ENCODE measurements at places on chromosomes 11 and 22.

- no peak for DNase-seq
Measured at GRCh38 chr22:45073064-45073463, 63.3 kb upstream of the PHF21B start.

GRCh38 chr11:21040630-21041029 is 371.2 kb downstream of the NELL1 start:
- DNase-seq = no peak

DNA sequence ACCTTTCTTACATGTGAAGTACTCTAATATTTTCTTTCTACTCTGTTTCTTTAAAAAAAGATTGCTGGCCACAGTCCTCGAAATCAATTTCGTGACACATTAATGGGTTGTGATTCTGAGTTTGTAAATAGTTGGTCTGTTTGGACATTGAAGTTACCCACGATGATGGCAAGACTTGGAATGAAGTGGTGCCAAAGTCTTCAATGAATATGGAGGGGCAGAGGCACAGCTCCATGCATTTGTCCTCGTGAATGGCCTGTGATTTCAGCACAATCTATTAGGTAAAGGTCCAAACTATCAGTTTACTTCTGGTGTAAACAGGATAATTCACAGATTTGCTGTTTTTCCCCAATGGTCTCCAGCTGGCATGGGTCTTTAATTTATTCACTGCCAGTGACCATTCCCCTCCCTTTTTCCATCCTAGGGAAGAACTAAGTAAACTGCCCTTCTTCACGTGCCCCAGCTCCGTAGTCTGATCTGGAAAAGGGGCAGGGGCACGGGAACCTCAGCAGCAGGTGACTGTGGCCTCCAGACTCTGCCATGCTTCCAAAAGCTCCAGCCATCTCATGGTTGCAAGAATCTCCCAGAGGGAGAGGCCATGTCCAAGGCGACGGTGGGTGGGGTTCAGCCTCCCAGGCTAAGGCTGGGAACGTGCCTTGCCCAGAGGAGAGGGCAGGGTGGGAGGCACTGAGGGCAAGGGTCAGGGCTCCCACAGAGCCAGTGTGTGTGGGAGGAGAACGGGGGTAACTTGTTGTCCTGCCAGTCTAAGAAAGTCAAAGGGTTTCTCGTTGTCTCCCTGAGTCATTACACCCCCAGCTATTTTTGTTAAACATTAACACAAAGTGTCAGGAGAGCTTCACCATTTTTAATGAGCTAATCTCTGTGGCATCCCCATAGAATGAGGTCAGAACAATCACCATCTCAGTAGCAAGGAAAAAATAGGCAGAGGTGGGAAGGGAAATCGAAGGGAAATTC is 16.9 kb upstream of the PEX26 start:
- DNase-seq = no peak

- no peak for DNase-seq
Measured at GRCh38 chr11:62545437-62546243, 966 bp downstream of the AHNAK start.

- no peak for DNase-seq
Measured at GRCh38 chr11:44782478-44782877, 55.7 kb downstream of the TSPAN18 start.

GRCh38 chr11:91295591-91295990 is 929.0 kb upstream of the FAT3 start:
- DNase-seq = no peak

GRCh38 chr22:17098379-17098819 is 13.6 kb downstream of the IL17RA start:
- DNase-seq = no peak

DNA sequence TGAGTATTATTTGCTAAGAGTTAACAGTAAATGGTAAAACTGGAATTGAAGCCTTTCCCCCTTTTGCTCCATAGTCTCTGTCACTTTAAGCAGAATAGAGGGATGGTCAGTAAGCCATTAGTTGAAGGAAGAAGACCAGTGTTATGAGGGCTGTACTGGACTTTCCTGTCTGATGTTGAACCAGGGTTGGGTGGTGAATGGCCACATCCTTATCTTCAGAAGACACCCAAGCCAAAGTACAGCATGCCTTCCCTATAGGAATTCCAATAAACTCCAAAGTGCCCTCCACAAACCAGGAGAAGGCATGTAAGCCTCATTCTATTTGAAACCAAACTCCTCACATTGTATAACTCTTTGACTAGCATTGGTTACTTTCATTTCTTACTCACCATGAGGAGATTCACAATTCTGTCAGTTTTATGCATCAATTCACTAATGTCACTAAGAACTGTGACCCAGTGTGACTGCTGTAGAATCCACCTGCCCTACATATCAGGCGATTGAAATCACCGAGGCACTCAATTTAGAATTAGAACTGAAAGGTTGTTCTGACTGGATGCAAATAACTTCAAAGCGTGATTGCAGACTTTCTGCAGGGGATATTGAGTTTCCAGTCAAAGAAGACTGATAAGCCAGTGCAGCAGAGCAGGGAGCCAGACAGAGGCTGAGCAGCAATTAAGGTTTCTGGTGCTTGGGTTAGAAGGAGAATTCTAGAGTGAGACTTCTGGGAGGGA is 107.1 kb upstream of the DDI1 start:
- DNase-seq = no peak

DNA sequence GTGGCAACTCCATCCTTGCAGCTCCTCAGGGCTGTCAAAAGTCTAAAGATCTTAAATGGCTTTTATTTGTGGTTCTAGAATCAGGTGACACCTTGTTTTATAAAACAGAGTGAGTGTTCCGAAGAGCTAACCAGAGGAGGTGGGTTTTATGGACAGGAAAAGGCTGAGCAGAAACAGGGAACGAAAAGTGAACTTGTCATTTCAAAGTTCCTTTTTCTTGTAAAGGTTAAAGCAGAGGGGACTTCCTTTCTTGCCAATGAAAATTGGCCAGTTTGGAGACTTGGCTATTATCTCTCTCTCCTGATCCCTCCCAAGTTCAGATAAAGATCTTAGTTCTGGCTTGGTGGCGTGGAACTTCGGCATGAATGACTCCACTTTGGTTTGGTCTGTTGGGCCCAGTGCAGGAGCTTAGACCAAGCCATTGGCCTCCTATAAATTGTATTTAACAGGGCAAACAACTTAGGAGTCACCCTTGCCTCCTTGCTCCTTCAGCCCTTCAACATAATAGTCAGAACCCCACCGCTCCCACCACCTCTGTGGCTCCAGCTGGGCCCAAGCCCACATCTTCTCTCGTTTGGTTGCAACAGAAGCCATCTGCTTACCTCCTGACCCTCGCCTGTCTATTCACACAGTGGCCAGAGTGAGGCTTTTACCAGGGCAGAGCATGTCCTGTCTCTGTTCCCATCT is 102.4 kb upstream of the THY1 start:
- DNase-seq = no peak

DNA sequence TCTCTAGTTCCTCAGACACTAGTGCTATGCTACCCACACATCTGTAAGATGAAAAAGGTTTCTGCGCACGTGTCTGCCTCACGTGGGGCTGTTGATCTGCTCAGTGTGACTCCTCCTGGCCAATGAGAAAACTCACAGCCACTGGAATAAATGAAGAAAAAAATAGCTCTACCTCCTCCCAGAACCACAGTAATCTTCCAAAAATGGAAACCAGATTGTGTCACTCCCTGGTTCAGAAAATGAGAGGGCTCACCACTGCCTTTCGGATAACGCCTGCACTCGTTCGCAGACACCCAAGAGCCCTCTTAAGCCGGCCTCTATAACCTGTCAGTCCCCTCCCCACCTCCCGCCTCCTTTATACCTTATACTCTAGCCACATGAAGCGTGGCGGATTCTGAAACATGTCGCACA is 5.1 kb downstream of the APBB1 start:
- no peak for DNase-seq

- no peak for DNase-seq
Measured at GRCh38 chr22:46755525-46755924, 6.9 kb upstream of the TBC1D22A start.

GRCh38 chr11:115652496-115652895 is 148.3 kb upstream of the CADM1 start:
- DNase-seq = no peak

DNA sequence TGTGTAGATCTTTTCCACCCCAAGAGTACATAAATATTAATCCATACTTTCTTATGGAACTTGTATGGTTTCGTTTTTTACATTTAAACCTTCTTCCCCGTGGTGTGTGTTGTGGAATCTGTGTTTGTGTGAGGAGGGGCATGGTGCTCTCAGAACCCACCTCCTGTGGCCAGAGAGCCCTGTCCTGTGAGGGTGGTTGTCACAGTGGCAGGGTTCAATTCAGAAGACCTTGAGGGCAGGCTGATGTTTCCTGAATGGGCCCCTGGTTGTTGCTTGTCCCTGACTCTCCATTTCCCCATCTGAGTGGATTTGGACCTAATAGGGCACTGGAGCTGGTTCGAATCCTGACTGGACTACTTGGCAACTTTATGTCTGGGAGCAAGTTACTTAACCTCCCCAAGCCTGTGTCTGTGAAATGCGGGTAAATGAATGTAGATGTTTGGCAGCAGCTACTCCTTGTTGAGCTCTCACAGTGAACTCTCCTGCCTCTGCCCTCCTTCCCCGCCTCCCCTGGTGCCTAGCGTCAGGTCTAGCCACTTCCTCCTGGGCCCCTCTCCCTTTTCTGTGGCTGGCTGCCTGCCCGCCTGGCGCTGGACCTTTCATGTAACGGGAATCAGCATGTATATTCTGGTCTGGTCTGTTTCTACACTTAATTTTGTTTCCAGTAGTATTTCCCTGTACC is 7.3 kb downstream of the NEAT1 start:
- no peak for DNase-seq

GRCh38 chr22:30891781-30892180 is 76.8 kb downstream of the MORC2 start:
- DNase-seq = no peak

DNA sequence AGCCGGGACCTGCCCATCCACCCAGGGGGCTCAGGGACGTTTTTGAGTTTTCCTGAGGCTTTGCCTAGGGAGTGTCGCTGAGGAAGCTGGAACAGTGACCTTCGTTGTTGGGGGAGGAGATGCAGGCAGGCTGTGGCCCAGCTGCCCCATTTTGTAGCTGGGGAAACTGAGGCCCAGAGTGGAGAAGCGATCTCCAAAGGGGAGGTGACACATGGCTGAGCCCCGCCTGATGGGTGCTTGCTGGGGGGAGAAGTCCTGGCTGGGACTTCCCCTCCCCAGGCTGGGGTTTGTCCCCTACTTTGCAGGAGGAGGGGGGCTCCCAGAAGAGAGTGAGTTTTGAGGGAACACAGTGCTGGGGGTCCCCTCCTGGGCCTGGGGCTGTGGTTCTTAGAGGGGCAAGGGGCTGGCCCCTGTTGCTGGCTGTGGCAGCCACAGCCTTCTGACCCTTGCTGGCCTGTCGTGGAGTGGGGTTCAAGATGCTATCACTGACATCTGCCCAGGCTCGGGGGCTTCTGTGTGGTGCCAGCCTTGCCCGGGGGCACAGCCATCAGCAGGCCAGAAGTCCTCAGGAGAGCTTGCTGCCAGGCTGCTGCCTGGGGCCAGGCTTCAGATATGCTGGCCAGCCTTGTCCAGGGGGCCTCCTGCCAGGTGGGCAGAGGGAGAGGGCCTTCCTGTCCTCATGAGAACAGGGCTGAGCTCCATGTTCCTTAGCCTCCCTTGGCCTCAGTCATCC is 21.4 kb downstream of the KCNQ1 start:
- DNase-seq = no peak

- no peak for DNase-seq
Measured at GRCh38 chr22:48268771-48269552, 1506.5 kb downstream of the TBC1D22A start.

- DNase-seq = no peak
Measured at GRCh38 chr11:25566298-25567200, 765.4 kb upstream of the ANO3 start.

DNA sequence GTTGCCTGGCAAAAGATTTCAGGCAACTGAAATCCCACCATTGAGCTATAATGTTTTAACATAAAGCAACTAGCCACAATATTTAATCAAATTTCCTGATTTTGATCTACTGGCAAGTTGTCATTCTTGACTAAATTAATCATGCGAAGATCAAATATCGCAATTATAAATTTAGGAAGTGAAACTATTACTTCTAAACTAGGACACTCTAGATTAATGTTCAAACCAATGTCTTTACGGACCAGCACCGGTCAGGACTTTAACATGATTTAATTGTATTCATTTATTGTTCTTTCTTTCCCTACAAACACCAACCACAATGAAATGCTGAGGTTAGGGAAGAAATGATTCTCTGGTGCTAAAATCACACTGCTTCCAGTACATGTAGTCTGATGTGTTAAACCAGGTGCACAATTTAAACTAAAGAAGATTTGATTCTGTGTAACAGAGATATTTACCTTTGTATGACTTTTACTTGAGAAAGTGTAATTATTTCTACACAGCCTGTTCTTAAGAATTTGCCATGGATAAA is 14.9 kb downstream of the GAS2 start:
- no peak for DNase-seq

DNA sequence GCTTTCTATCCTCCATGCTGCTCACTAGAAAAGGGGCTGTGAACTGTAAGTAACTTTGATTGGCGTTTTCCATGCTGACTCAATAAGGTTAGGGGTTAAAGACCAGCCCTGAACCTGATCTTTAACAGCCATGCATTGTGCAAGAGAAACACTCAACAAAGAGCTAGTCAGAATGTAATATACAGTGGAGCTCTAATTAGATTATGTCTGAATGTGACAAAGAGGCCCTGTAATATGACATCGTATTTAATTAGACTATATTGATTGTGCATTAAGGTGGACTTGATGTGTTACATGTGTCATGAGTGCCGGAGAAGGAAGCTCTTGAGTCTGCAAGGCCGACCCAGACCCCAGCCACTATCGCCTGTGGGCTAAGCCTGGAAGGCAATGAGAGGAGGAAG is 70.5 kb downstream of the PKNOX2 start:
- DNase-seq = no peak

GRCh38 chr22:25120761-25121212 is 78.9 kb upstream of the CRYBB3 start:
- DNase-seq = no peak

GRCh38 chr11:129881570-129882170 is 13.7 kb downstream of the NFRKB start:
- no peak for DNase-seq

DNA sequence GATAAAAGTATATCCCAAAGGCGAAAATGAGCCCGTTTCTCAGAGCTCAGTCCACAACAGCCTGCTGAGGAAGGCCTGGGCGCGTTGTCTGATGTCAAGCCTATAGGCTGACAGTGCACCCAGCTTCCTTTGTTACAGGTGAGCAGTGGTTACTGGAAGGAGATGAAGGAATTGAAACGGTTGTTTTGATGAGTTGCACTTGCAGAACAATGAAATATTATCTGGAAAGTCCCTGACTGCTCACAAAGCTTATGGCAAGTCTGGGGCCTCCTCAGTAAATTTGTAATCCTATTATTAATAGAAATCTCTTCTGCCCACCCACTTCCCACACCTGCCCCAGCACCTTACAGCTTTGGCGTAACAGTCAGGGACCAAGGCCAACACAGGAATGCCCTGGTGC is 77.8 kb downstream of the C11orf91 start:
- DNase-seq = no peak

- DNase-seq = no peak
Measured at GRCh38 chr11:66111158-66111557, 41.1 kb downstream of the PACS1 start.

GRCh38 chr11:81804858-81805257 is 928.8 kb downstream of the FAM181B start:
- DNase-seq = no peak

- DNase-seq = no peak
Measured at GRCh38 chr11:31830406-31830805, 19.3 kb upstream of the PAX6 start.
